ENCODE measurements at places on chromosomes 6 and 20.

DNA sequence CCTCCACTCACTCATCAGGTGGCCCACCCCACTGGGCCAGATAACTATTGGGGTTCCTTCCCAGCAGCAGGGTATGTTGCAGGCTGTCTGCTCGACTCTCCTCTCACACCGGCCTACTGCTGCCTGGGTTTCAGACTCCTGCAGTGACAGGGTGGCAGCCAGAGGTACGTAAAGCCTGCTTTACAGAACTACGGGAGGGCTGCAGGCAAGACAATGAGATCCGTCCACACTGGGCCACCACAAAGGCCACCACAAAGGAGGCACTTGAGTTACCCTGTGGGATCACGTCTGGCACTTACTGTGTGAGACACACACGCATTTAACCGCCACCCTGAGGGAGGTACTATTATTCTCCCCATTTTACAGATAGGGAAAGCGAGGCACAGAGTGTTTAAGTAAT is 78.5 kb downstream of the NFATC2 start:
- DNase-seq: no peak

- no peak for DNase-seq
Observed at GRCh38 chr6:75204959-75205775, 686 bp downstream of the COL12A1 start.

- DNase-seq: no peak
Observed at GRCh38 chr6:154891901-154892300, 103.2 kb upstream of the TIAM2 start.

GRCh38 chr20:46035713-46036112 is 6.7 kb downstream of the SLC12A5 start:
- no peak for DNase-seq

- DNase-seq: no peak
Observed at GRCh38 chr6:111745186-111745585, 128.1 kb downstream of the FYN start.

- no peak for DNase-seq
Observed at GRCh38 chr6:11575408-11576033, 38.0 kb downstream of the TMEM170B start.

GRCh38 chr20:58019027-58019849 is 209.2 kb downstream of the ANKRD60 start:
- no peak for DNase-seq

DNA sequence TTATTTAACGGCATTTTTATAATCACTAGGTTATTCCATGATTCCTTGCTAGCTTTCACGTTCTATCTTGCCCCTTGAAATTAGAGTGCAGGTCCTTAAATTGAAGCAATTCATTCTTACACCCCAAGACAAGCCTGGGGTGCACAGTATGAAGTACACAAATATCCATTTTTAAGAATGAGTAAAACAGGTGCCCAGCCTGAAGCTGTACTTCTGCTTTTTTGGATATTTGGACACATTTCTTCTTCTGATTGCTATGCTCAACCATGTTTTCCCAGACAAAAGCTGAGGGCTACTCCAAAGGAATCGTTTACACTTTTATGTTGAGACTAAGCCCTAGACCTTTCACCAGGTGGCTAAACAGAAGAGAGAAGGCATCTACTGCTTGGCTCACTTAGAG is 7.9 kb upstream of the TAGAP start:
- DNase-seq: no peak

All from stimulated activated CD4-positive, alpha-beta T cell treated with anti-CD3 and anti-CD28 coated beads, TNF-alpha, amount 100 ng/mL, for 1 hour (primary cell).